ENCODE measurements at places on chromosomes 7 and 10.

- no peak for DNase-seq
Observed at GRCh38 chr7:155336812-155337602, 39.3 kb downstream of the INSIG1 start.

- DNase-seq = no peak
Observed at GRCh38 chr7:100670074-100670473, 3.5 kb upstream of the GNB2 start.

GRCh38 chr10:113540845-113541548 is 11.9 kb upstream of the HABP2 start:
- DNase-seq = no peak

GRCh38 chr7:1842321-1843221 is 172.5 kb downstream of the ELFN1 start:
- no peak for DNase-seq

DNA sequence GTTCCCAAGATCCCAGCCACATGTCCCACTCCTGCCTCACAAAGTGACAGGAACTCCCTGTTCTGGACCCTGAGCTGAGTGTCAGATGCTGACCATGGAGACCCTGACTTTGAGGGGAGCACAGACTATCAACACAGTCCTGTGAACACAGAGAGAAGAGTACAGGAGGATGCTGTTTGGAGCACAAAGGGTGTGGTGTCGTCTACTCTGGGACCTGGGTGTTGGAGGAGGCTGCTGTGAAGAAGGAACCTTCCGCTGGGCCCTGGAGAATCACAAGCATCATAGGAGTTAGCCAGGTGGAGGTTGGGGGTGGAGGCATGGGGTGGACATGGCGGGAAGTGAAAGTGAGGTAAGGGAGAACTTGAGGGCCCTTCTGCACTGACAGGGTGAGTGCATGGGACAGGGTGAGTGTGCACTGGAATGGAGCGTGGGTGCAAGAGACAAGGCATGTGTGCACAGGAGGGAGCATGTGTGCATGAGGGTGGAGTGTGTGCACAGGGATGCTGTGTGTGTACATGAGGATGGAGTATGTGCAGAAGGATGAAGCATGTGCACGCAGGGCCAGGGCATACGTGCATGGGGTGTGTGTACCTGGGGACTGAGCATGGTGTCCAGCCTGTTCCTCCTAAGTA is 70.7 kb upstream of the ANTXRL start:
- no peak for DNase-seq

DNA sequence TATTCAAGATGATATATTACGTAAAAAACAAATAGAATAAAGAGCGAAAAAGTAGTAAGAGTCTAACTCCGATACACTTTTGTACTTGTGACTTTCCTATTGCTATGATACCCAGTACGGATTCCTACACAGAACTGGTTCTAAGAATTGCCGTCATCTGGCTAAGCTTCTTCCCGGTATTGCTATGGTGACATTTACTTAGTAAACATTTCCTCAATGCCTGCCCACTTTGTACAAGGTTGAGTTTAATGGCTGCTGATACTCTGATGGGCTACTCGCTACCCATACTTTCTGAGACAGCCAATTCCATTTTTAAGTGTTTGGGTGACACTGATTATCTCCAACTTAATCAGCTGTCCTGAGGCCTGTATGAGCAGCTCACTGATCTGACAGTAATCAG is 55.6 kb downstream of the OSBPL3 start:
- no peak for DNase-seq

DNA sequence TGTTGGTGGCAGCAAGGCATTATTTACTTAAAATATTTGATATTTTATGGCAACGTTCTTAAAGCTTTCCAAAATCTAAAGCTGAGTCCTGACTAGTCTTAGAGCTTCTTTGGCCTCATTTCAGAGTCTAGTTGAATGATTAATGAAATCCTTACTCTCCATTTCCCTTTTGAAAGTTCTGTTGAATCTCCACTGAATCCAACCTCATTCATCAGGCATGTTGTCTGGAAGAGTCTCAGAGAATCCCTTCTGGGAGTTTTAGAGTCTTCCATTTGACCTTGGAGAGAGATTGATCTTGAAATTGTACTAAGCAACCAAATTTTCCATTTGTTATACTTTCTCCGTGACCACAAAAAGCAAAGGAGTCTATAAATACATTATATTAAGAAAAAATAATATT is 198.5 kb upstream of the TMEM196 start:
- no peak for DNase-seq

GRCh38 chr7:32179567-32179966 is 109.4 kb upstream of the PDE1C start:
- no peak for DNase-seq

DNA sequence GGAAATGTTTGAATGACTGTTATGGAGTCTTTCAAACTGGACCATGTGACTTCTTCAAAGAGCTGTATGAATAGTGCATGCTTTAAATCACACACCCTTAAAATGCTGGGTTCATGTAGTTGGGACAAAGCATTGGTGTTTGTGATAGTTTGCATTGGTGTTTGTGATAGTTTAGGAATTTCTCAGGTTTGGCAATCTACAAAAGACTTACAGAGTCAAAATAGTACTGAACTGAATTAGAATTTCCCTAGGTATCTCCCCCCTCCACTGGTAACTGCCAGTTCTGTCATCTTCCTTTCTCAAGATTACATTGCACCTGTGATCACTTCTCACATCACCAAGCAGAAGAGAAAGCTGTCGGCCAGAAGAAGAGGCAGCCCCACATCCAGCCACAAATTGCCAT is 261.1 kb downstream of the GATA3 start:
- no peak for DNase-seq

DNA sequence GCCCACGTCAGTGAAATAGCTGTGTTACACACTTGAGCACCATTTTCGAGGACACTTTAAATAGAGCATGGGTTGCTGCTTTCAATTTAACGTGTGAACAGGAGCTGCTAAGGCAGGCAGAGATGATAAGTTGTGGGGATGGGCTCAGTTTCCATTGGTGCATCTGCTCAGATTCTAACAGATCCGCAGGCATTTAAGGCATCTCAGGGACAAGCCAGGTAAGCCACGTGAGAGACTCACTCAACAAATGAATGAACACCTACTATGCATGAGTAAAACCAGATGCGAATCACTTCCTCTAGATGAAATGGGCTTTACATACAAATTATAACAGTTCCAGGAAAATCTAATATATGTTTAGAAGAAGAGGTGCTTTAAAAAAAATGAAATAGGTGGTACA is 34.6 kb downstream of the PLXNA4 start:
- no peak for DNase-seq

- no peak for DNase-seq
Observed at GRCh38 chr10:86613905-86614304, 40.4 kb upstream of the OPN4 start.

GRCh38 chr7:135910393-135911036 is 66.6 kb downstream of the MTPN start:
- no peak for DNase-seq

DNA sequence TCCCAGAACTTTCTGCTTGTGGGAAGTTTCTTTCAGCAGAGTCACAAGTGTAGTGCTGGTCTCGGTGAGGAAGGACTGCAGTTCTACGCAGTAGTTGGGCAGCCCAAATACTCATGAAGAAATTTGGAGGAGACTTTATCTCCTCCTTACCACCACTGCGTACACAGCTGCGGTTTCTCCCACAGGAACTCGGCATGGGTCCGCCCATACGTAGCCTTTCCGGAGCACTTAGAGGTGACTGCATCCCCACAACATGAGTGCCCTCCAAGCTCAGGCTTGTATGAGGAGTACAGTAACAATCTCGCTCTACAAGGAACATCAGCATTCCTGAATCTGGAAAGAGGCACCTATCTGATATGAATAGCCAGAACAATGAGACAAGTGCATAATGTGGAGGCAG is 549.2 kb upstream of the SEMA3D start:
- DNase-seq = no peak

- DNase-seq = no peak
Observed at GRCh38 chr10:52772623-52773022, at the start of gene MBL2. TSS of gene MBL2 (minus strand) at chr10:52772784. CDS start at chr10:52771635, 1,149 bp downstream.

GRCh38 chr7:135886345-135887132 is 90.6 kb downstream of the MTPN start:
- DNase-seq = no peak

- DNase-seq = no peak
Observed at GRCh38 chr10:121928528-121928884, 675 bp upstream of the ATE1 start.

DNA sequence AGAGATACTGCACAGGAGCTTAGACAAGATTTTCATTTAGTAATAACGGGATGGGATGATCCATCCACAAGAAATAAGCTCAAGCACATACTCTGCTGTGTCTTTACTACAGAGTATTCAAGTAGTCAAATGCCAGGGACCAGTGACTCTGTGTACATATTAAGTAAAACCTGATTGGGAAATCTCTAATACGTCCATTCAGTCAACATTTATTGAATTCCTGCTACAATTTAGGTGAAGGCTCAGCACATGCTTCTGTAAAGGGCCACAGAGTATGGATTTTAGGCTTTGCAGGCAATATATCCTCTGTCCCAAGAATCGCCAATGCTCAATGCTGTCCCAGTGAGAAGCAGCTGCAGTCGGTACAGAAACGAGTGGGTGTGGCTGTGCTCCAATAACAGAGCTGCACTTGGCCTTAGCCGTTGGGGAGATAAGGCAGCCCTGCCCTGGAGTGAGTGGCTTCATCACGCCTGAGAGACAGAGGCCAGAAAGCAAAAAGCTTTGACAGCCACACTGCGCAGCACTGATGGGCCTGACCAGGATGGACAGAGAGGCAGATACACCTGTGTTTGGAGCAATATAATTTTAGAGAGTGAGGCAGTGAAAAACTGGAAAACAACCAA is 186.8 kb downstream of the PARD3 start:
- DNase-seq = no peak
